ENCODE measurements at places on chromosomes 3 and 15.

DNA sequence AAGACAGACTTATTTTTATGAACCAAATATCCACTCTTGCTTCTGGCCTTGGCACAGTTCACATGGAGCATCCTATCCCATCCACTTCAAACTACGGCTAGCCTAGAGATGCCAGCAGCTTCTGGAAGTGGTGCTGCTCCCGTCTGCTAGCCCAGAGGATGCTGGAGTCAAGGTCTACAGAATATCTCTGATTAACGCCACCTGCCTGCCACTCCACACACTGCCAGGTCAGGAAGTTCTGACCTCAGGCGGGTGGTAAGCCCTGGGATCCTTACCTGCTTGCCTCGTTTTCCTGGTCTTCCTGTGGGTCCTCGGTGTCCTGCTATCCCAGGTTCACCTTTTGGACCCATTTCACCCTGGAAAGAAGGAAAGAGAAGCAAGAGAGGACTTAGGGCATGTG, 42.9 kb downstream of the EAF1 start:
- DNase-seq: no peak

GRCh38 chr15:27495963-27496459, 525.0 kb downstream of the GABRG3 start:
- DNase-seq: no peak

DNA sequence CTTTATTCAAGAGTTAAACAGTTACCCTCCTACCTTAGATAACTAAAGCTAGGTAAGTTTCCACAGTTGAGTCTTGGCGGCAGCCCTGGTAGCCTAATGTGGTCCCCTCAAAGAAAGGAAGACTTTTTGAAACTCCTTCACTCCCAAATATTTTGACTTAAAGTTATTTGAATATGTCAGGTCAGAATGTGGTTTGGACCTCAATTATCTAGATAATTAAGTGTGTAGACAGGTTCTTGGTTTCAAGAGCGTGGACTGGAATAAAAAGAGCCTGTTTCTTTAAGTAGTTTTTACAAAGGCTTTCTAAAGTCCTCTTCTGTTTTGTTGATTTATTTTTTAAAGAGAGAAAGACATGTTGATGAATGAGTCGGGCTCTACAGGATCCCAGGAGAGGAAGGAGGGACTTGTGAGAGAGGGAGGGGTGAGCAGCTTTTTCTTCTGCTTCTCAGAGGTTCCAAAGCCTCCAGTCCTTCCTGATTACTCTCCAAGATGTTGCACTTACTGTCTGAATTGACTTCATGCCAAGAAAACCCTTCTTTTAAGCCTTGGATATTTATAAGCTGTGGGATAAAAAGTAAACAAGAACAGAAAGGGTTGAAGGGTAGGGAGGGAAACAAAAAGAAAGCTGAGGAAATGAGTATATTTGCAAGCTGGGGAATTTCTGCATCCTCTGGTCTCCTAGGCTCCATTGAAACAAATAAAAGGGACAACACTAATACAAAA, 457.4 kb downstream of the IGSF11 start:
- no peak for DNase-seq

GRCh38 chr3:151305060-151305774, 11.4 kb downstream of the GPR87 start:
- no peak for DNase-seq

DNA sequence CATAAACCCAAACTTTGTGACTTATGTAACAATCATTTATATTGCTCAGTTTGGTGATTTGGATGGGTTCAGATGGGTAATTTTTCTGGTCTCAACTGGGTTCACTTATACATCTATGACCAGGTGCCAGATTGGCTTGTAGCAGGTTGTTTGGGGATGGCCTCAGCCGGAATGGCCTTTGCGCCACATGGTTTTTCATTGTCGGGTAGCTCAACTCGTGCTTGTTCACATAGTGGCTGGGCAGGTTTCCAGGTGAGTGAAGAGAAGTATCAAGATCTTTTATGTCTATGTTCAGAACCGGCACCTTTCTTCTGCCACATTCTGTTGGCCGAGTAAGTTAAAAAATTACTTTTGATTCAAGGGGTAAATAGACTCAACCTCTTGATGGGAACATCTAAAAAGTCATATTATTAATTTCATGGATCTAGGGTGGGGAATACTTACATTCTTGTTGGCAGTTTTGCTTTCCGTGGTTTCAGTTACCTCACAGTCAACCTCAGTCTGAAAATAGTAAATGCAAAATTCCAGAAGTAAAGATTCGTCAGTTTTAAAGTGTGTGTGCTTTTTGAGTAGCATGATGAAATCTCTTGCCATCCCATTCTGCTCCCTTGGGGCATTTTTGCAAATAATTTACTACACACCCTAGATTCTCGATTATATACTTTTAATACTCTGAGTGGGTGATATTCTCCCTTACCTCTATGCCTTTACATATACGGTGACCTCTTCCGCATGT, 745.7 kb upstream of the CCDC54 start:
- no peak for DNase-seq

DNA sequence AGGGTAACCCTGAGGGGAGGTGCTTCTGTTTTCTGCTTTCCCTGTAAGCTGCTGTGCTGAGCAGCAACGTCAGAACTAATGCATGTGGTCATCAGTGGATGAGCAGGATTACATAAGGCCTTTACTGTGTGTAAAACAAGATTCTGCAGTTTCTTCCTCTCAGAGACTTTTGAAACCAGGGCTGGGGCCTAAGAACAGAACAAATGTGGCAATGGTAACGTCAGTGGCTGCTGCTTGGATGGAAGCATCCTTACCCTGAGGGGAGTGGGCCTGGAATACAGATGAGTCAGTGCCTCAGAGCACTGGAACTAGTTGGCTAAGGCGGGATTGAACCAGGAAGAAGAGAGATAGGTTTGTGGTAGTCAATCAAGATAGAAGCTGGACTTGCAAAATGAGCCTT, 180.2 kb upstream of the KCNH8 start:
- DNase-seq: no peak

GRCh38 chr3:103693831-103694230, 1259.0 kb downstream of the ZPLD1 start:
- no peak for DNase-seq

DNA sequence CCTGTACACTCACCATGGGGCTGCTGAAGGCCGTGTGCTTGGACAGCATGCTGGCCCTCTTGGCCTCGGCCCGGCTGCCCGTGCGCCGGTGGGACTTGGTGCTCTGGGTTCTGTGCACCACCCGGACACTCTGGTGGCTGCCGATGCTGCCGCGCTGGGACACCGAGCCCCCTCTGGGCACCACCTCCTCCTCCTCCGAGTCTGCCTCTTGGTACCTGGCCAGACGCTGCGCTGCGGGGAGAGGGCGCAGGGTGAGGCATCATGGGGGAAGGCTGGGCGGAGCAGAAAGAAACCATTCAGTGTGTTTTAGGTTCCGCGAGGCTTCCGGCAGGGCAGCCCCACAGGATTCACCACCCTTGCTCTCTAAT, 145.0 kb downstream of the ATP10A start:
- no peak for DNase-seq

DNA sequence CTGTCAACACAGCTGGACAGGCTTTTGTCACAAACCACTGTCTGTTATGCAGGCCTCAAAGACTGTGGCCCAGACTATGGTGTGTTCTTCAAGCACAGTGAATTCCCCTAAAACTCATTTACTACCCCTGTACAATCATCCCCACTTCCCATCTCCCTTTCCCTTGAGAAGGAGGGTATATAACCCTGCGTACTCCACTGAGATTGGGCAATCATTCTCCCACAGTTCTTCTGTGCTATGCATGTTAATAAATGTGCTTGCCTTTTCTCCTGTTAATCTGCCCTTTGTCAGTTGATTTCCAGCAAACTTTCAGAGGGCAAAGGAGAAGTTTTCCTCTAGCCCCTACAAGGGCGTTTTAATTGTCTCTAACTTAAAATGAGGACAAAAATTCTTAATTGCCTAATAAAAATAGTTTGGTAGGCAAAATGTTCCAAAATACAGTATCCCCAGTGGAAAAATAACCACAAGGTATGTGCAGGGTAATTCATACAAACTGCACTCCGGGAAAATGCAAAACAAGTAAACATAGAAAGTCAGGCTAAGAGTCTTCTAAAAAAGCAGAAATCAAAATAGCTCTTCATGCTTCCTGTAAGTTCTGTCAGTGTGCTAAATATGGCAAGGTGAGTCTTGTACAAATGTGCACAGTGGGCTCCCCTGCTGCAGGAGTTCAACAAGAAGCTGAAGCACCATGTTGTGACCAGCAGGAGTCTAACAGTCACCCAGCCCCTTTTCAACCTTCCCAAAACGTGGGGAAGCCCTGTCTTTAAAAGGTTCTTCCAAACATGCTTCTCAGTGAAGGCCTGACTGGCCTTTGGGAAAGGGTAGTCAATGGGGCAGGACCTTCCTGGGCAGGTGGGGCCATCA, 10.2 kb downstream of the ATP10A start:
- no peak for DNase-seq

DNA sequence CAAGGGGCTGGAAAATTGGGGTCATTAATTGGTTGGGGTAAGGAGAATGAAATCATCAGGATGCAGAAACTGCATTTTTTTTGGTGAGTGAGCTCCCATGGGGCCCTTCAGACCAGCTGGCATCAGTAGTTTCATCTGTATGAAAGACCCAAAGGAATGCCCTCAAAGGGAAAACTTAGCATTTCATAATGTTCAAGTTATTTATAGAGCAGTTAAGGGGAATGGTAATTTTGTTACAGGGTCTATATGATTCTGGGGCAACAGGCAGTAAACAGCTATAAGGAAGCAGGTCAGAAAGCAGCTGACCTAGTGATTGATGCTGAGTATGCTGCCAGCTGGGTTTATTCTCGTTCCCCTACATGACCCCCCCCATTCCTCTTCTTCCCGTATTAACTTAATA, 448.9 kb downstream of the OCA2 start:
- DNase-seq: no peak

GRCh38 chr3:149895339-149895738, 75.4 kb downstream of the PFN2 start:
- no peak for DNase-seq

GRCh38 chr15:92915766-92916435, 15.8 kb downstream of the CHD2 start:
- DNase-seq: no peak

DNA sequence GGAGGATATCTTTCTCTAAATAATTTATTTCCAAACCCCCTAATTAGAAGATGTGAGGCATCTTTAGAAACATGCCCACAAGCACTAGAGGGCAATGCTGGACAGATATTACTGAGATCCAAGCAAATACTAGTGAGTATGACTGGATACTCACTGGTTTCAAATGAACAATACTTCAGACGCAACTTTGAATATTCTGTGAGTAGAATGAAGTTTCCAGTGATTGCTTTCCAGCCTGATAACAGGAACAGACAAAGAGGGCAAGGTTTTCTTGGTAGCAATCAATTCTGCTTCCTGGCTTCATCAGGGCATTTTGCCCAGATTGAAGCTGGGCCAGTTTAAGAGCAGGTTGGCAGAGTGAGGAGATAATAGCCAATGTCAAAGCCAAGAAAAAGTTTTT, 442.6 kb upstream of the PDZRN3 start:
- no peak for DNase-seq

DNA sequence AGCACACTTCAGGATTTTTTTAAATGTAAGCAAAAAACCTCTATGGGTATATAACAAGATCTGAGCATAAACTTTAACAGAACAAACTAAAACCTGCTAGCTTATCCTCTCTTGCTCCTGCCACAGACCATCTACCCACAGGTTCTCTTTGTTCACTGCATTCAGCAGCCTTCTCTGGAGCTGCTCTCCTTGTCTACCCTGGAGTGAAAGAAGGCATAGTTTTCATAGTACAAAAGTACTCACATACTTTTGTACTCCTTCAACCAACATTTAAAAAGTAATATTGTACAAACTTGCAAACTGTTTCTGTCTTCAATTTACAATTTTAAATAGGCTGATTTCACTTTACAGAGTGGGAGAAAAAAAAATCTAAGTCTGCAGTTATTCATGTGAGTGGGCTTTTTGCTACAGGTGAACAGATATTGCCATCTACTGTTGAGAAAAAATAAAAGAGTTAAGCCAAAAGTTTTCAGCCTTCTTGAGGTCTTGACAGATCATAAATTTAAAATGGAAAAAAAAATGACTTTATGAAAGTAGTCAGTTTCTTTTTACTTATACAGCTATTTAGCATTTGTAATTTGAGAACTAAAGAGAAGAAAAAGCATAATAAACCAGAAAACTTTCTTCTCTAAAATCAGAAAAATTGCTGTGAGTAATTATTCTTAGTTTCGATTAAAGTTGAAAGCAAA, 20.4 kb downstream of the TERC start:
- DNase-seq: no peak

DNA sequence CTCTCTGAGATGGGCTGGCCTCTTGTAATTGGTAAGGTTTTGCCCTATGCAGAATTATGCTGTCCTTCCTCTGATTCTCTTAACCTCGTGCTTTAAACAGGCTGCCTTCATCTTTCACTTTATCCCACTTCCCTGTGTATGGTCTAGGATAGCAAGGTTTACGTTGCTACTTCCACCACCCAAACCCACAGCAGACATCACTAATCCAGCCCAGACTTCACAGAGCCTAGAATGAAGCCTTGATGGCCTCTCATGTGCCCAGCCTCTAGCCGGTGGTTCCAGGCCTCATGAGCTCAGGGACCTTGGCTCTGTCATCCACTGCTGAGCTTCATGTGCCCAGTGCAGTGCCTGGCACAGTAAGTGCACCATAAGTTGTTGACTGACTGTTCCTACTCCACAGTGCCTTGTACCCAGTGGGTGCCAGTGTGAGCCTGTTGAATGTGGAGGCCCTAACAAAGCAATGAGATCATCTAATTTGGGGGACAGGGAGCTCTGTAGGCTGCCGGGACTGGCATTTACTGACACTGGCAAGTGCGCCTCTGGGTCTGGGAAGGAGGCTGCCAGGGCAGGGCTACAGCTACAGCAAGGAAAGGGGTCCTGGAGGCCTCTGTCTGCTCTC, 12.5 kb downstream of the SLC6A6 start:
- DNase-seq: no peak

DNA sequence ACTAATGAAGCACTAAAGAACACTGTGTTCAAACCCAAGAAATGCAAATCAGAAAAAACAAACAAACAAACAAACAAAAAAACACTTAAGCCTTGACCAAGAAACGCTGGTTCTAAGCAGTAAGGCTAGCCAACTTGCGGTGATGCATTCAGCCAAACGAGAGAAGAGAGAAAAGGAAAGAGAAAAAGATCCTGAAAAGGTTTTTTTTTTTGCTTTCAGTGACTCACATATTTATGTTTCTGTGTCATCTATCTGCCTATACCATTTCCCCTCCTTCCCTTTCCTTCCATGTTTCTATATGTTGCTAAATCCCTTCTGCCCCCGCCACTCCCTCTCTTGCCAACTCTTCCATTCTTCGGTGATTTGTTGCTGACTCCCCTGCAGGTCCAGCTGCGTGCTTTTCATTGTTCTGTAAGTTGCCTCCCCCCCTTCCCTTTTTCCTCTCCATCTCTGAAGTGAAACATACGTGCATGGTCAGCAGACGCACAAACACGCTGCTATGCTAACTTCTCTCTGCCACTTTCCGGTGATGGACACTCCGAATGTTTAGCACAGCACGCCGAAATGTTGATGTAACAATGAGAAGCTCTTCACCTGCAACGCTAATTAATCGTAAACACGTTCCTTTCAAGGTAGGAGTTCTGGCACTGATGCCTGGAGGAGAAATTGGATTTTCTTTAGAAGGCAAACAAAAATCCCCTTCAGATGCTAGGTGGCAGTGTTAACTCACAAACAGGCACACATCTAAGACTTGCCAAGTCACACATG, 154.4 kb downstream of the TUSC7 start:
- no peak for DNase-seq
